ENCODE measurements at places on chromosomes 11 and 22. TPM values are rescaled to one million over a fixed set of nuclear protein-coding genes. Genes with fewer than 3 reads are reported as not detected.

- no peaks in the 10 kb centered on the region for H3K27me3 ChIP-seq
- H3K4me1 ChIP-seq, result no peaks in the 10 kb centered on the region
- DNase-seq, result no peak
- no peak overlapping the region for H3K4me3 ChIP-seq
Measured at GRCh38 chr22:25629613-25630012, 65.1 kb downstream of the GRK3 start.

DNA sequence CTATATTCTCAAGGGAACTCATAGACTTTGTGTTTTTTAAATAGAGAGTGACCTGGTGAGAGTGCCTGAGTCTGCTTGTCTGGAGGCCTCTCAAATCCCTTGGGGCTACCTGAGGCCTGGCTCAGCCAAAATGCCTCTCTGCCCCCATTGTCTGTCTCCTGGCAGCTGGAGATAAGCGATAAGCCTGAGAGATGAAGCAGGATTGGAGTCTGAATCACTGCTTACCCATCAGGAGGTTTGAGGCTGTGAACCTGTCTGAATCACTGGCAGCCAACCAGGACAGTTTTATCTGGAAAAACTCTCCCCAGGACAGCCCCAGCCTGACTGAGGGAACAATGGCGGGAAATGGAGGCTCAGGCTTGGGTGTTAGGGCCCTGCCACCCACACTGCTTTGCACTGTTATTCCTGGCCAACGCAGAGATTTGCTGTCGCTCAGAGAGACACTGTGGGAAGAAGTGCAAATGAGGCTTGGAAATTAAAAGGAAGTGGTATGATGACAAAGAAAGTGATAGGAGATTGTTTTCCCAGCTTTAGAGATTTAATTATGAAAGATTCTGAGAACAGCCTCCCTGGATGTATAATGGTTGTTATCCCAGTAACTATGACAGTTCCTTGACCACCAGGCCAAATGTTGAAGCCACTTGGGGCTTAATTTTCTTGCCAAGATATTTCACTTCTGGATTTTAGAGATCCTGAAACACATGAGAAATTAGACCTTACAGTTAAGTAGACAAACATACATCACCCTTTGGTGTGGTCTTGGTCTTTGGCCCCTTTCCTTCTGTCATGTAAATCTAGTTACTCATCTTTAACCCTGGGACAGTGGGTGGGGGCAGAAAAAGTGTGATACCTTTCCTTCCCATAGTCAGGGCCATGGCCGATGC, 102.1 kb downstream of the RASSF10 start:
- H3K4me1 ChIP-seq, result peaks cover 23% of the 10 kb centered on the region
- no peaks in the 10 kb centered on the region for H3K36me3 ChIP-seq
- H3K4me3 ChIP-seq, result no peak overlapping the region

The GPHA2 gene
- 3.5 TPM for total RNA-seq

GRCh38 chr11:92852946-92853345, 116.5 kb upstream of the MTNR1B start:
- H3K4me1 ChIP-seq, result peaks cover 3% of the 10 kb centered on the region
- DNase-seq, result no peak
- H3K36me3 ChIP-seq, result peaks cover 6% of the 10 kb centered on the region
- H3K27ac ChIP-seq, result no peak overlapping the region

GRCh38 chr11:86741839-86742805, 58.2 kb upstream of the PRSS23 start:
- H3K4me3 ChIP-seq, result no peak overlapping the region
- H3K27ac ChIP-seq, result peak overlapping the region; percentile 91
- no peaks in the 10 kb centered on the region for H3K27me3 ChIP-seq
- no peaks in the 10 kb centered on the region for H3K36me3 ChIP-seq

- no peak overlapping the region for H3K27ac ChIP-seq
- no peaks in the 10 kb centered on the region for H3K27me3 ChIP-seq
- DNase-seq, result no peak
- H3K4me3 ChIP-seq, result no peak overlapping the region
- no peaks in the 10 kb centered on the region for H3K4me1 ChIP-seq
- peaks cover 56% of the 10 kb centered on the region for H3K36me3 ChIP-seq
Measured at GRCh38 chr11:3109921-3110706, 52.9 kb upstream of the CARS1 start.

- DNase-seq, result no peak
- H3K4me1 ChIP-seq, result peaks cover 2% of the 10 kb centered on the region
- no peak overlapping the region for H3K4me3 ChIP-seq
- no peaks in the 10 kb centered on the region for H3K36me3 ChIP-seq
- H3K27me3 ChIP-seq, result no peaks in the 10 kb centered on the region
- no peak overlapping the region for H3K27ac ChIP-seq
Measured at GRCh38 chr11:30914143-30914762, 328.1 kb upstream of the MPPED2 start.

DNA sequence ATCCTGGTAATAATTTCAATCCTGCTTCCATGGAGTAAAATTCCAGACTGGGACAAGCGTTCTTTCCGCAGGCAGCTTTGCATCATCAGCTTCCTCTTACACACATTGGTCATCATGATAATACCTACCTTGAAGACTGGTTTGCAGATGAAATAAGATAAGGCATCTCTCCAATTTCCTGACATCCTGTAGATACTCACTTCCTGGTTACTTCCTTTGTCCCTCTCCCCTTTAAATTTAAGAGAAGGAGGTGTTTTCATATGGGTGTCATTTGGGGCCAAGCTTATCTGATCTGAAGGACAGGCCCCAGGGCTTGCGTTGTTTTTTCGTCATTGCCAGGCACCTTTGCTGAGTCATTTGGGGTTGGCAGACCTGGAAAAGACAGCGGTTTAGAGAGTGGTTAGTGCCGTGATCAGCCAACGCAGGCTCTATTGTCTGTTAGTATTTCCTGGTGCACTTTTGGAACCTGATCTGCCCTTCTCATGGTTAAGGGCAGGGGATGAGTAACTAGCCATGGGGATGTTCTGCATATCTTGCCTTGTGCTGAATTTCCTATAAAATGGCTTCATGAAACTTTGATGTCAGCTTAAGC, 24.1 kb downstream of the GRAMD1B start:
- DNase-seq, result no peak
- H3K4me3 ChIP-seq, result no peak overlapping the region
- peaks cover 7% of the 10 kb centered on the region for H3K4me1 ChIP-seq
- H3K36me3 ChIP-seq, result peaks cover 2% of the 10 kb centered on the region
- H3K27ac ChIP-seq, result no peak overlapping the region
- H3K27me3 ChIP-seq, result no peaks in the 10 kb centered on the region

DNA sequence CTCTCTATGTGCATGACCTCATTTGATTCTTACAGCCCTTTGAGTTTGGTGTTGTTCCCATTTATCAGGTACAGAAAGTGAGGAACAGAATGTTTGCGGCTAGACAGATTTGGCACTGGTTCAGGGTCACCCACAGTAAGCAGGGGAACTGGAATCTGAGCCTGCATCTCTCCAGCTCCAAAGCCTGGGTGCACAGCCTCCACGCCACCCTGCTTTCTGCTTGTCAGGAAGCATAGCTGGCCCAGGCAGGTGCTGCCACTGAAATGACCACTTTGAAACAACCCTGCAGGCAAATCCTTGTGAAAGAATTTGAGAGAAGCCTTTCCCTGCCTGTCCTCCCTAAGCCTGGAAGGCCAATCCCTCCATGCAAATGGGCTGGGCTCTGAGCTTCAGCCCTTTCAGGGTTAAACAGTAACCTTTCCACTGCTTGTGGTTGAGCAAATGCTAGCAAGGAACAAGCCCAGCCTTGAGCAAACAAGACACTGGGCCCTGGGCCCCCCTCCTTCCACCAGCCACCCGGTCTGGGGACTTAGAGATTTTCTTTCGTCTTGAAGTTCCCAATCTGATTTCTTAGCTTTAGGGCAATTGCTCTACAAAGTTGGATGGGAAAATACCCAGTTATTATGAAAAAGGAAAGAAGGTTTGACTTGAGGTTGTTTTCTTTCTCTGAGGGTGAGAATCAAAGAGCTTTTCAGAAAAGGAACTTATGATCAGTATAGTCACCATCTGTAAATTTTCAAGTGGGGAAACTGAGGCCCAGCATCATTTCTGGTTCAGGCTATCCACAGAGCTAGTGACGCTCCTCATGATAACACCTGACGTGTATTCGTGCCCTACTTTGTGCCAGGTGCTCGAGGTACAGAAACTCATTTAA, 19.4 kb downstream of the EHF start:
- H3K36me3 ChIP-seq, result no peaks in the 10 kb centered on the region
- no peak overlapping the region for H3K4me3 ChIP-seq
- DNase-seq, result no peak
- H3K4me1 ChIP-seq, result peaks cover 36% of the 10 kb centered on the region

GRCh38 chr11:12815931-12816494, 141.8 kb downstream of the TEAD1 start:
- H3K4me1 ChIP-seq, result peaks cover 46% of the 10 kb centered on the region
- no peak for DNase-seq
- H3K36me3 ChIP-seq, result no peaks in the 10 kb centered on the region
- no peak overlapping the region for H3K4me3 ChIP-seq
- peak overlapping the region; percentile 70 for H3K27ac ChIP-seq
- no peaks in the 10 kb centered on the region for H3K27me3 ChIP-seq

DNA sequence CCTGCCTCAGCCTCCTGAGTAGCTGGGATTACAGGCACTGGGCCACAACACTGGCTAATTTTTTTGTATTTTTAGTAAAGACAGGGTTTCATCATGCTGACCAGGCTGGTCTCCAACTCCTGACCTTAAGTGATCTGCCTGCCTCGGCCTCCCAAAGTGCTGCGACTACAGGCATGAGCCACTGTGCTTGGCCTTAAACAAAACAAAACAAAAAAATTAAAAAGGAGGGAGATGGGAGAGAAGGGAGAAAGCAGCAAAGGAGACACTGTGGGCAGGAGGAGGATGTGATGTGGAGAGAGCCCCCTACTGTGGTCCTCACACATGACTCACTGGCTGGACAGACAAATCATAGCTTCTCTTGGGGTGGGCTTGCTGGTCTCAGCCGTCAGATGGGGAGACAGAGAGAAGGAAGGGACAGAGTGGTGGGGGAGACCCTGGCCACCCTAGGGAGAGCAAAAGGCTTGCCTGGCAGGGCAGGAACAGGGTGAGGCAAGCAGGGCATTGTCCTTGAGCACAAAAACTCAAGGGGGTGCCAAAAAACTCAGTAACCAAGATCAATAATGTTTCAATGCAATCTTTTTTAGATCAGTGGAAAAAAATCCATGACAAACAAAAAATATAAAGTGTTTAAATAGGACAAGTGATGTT, 31.6 kb downstream of the TPST2 start:
- no peak for DNase-seq
- no peak overlapping the region for H3K4me3 ChIP-seq
- no peak overlapping the region for H3K27ac ChIP-seq
- H3K36me3 ChIP-seq, result no peaks in the 10 kb centered on the region

GRCh38 chr11:10806206-10806605, 2.5 kb downstream of the EIF4G2 start:
- no peak overlapping the region for H3K27ac ChIP-seq
- DNase-seq, result no peak
- peak overlapping the region; percentile 3 for H3K4me3 ChIP-seq
- H3K4me1 ChIP-seq, result peaks cover 15% of the 10 kb centered on the region

DNA sequence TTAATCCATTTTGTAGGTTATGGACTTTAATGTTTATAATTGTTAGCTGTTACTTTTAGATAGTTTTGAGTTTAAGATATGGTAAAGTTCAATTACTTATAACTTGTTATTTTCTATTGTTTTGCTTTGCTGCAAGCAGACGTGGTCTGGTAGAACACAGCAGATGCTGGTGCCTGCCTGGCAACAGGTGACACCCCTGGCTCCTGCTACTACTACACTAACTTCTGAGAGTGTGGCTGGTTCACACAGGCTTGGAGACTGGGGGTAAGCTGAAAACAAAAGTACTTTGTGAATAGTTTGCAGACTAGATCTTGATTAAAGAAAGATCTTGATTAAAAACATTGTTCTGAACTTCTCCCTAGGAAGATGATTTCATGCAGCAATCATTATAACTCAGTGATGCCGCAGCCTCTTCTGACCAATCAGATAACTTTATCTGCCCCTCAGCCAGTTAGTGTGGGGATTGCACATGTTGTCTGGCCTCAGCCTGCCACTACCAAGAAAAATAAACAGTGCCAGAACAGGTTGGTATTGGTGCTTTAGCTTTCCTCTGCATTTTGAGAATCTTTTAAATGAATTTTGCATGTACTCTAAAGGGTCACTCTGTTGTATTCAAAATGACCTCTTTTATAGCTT, 90.4 kb downstream of the HIPK3 start:
- no peak overlapping the region for H3K27ac ChIP-seq
- H3K4me1 ChIP-seq, result no peaks in the 10 kb centered on the region
- H3K36me3 ChIP-seq, result peaks cover 17% of the 10 kb centered on the region
- no peaks in the 10 kb centered on the region for H3K27me3 ChIP-seq

- peaks cover 9% of the 10 kb centered on the region for H3K4me1 ChIP-seq
- peak overlapping the region; percentile 91 for H3K27ac ChIP-seq
- no peak for DNase-seq
- H3K36me3 ChIP-seq, result peaks cover 3% of the 10 kb centered on the region
- no peaks in the 10 kb centered on the region for H3K27me3 ChIP-seq
Measured at GRCh38 chr11:116984589-116984988, 113.6 kb downstream of the SIK3 start.

The IGSF22 gene
- total RNA-seq, result 0.20 TPM

DNA sequence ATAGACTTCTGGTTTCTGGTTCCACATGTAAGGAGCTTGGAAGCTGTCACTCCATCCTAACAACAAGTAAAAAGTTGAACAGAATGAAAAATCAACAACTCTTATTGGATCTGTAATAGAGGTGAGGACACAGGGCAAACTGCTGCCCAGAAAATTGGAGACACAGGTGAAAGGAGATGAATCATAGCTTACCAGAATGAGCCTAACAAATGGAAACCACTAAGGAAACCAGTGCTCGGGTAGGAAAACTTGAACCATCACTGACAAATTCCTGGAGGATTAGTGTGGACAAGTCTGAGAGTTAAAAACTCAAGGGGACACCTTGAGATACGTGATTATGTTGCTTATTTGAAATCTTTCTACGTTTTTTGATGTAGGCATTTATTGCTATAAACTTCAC, 52.1 kb downstream of the GDPD4 start:
- no peak for DNase-seq
- H3K36me3 ChIP-seq, result no peaks in the 10 kb centered on the region
- H3K4me1 ChIP-seq, result no peaks in the 10 kb centered on the region
- H3K27me3 ChIP-seq, result no peaks in the 10 kb centered on the region

DNA sequence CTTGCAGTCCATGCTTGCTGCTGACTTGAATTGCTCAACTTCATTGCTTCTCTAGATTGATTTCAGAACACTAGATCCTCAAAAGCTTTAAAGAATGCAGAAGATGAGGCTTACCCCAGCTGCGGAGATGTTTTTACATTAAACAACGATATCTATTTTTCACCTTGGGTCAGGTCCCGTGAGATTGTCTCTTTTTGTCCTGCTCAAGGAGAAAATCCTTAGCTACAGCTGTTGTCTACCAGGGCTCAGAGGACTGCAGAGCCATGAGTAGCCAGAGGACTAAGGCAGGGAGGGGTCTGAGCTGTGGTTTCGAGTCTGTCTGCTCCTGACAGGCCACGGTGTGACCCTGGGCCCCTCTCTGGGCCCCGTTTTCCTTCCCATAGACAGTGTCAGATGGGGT, 51.4 kb downstream of the PKNOX2 start:
- no peaks in the 10 kb centered on the region for H3K27me3 ChIP-seq
- DNase-seq, result no peak
- H3K36me3 ChIP-seq, result peaks cover 3% of the 10 kb centered on the region
- H3K4me1 ChIP-seq, result peaks cover 51% of the 10 kb centered on the region
- peak overlapping the region; percentile 26 for H3K27ac ChIP-seq
- H3K4me3 ChIP-seq, result no peak overlapping the region

The APLNR gene
- total RNA-seq, result 47.5 TPM

GRCh38 chr22:39718206-39718605, 147.7 kb downstream of the CACNA1I start:
- H3K4me3 ChIP-seq, result no peak overlapping the region
- no peak for DNase-seq
- H3K27ac ChIP-seq, result no peak overlapping the region
- peaks cover 2% of the 10 kb centered on the region for H3K27me3 ChIP-seq
- H3K4me1 ChIP-seq, result peaks cover 60% of the 10 kb centered on the region

Measured in spinal cord (tissue), 10 donors.